ENCODE measurements at places on chromosomes 2 and 18.

DNA sequence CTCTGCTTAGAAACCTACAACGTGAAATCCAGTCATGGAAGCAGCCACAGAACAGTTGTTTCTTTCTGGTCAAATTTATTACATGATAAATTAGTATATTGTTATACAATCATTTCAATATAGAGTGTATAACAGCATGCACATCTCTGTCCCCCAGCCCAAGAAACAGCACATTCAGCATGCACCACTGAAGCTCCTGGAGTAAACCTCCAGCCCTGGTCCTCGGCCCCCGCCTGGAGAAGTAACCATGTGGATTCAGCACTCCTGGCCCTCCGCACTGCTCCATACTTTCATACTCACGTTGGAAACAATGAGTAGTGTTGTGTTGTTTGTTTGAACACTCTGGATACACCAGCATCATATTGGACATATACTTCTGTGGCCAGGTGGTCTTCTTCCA, 15.3 kb upstream of the ID2 start:
- DNase-seq, result no peak

GRCh38 chr18:46422552-46423055, 234.4 kb downstream of the LOXHD1 start:
- no peak for DNase-seq

DNA sequence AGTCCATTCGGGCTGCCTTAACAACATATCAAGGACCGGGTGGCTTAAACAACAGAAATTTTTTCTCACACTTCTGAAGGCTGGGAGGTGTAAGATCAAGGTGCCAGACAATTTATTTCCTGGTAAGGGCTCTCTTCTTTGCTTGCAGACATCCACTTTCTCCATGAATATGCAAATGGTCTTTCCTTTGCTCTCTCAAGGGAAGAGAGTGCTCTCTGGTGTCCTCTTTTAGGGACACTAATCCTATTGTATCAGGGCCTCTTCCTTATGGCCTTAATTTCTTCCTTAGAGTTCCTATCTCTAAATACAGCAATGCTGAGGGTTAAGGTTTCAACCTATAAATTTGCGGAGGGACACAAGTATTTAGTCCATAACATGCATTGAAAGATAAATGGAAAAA, 770.8 kb downstream of the DSC3 start:
- no peak for DNase-seq

- no peak for DNase-seq
Observed at GRCh38 chr2:158817588-158817987, 22.5 kb downstream of the DAPL1 start.

- DNase-seq, result no peak
Observed at GRCh38 chr2:54904836-54905235, 145.4 kb downstream of the RTN4 start.

DNA sequence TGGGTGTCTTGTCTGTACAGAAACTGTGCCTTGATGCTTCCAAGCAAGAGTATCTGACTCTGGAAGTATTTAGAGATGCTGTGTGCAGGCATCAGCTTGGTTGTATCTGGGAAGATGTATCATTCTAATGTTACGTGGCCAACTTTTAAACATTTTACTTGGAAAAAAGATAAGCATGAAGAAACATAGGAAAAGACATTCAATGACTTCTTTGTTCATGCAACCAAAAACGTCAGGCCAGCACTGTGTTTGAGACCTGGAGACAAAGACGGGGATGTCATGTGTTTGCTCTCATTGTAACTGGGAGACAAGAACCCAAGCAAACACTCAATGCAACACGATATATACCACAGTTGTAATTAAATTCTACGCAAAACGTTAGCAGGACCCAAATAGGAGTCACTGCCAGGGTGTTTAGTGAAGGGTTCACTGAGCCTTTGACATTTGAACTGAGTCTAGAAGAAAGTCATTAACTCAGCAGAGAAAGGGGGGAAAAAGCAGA, 8.9 kb upstream of the SESTD1 start:
- DNase-seq, result no peak

All from CD4-positive, alpha-beta T cell treated with Interleukin-6 for 4 hours (primary cell).